ENCODE measurements at places on chromosomes 4 and X. TPM values are rescaled to one million over a fixed set of nuclear protein-coding genes. Genes with fewer than 3 reads are reported as not detected.
A peak's percentile ranks its signal among the peaks of the same experiment; 100 is the strongest.

The SOWAHB gene
- 29.0 TPM for total RNA-seq

The PIR gene
- total RNA-seq: 11.2 TPM

The RAPGEF2 gene
- total RNA-seq: 67.0 TPM

The FAM149A gene
- 34.4 TPM for total RNA-seq

The XK gene
- total RNA-seq: 32.1 TPM

The HTR2C gene
- not detected for total RNA-seq

The TMSB15A gene
- total RNA-seq: not detected

The SGMS2 gene
- total RNA-seq: 79.3 TPM

The PABPC1L2B gene
- total RNA-seq: not detected

The USP17L10 gene
- not detected for total RNA-seq

The VCX2 gene
- not detected for total RNA-seq

The AVPR2 gene
- not detected for total RNA-seq

The FABP2 gene
- not detected for total RNA-seq

The SOX3 gene
- not detected for total RNA-seq

DNA sequence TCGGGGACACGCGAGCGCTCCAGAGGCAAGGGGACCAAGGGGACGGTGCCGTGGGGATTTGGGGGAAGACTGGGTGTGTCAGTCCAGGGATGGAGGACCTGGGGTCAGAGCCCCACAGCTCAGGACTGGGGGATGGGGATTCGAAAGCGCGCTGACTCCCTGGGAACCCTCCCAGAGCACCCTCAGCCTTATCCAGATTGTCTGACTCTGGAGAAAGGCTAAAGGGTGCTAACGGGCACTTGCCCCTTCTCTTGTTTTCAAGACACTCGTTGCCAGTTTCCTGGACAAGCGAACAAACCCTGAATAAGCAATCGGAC lies 1.1 kb downstream of the DOCK11 start:
- no peaks in the 10 kb centered on the region for H3K36me3 ChIP-seq
- peak overlapping the region; percentile 75 for H3K27ac ChIP-seq
- no peak for DNase-seq
- no peaks in the 10 kb centered on the region for H3K27me3 ChIP-seq

- H3K27ac ChIP-seq: no peak overlapping the region
These were observed 2.9 kb upstream of the SH3BP2 start for GRCh38 chr4:2789793-2790582.

GRCh38 chrX:70398899-70399298 lies 24.2 kb upstream of the GDPD2 start:
- no peak overlapping the region for H3K4me3 ChIP-seq
- H3K36me3 ChIP-seq: no peaks in the 10 kb centered on the region
- H3K27ac ChIP-seq: no peak overlapping the region
- H3K4me1 ChIP-seq: no peaks in the 10 kb centered on the region

GRCh38 chrX:121851033-121851432 lies 803.6 kb downstream of the GLUD2 start:
- DNase-seq: no peak
- no peak overlapping the region for H3K27ac ChIP-seq

DNA sequence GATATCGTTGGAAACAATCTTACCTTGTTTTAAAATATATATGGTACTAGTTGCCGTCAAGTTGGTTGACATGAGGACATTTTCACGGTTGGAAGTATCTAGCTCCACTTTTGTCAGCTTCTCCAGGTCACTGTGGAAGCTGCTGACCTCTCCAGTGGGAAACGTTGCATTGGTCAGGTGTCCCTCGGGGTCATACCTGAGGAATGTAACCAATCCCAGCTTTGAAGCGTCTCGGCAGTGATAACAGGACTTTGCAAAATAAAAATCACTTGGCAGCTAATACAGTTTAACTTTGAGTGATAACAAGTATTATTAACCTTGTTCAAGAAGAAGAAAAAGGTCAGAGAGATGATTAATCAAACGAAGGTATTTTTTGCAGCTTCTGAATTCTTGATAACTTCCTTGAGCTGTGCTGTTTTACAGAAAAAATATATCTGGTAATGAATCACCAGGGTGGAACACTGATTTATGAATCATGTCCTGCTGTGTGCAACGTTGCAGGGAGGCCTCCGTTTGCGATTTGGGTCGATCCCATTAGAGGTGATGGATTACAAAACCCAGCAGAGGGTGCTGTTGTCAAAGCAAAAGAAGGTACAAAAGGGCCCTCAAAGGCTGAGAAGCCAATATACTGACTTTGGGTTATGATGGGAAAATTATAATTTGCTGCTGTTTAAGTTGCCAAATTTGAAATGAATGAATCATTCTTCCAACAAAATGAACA lies 60.1 kb downstream of the SH2D1A start:
- H3K4me1 ChIP-seq: no peaks in the 10 kb centered on the region
- H3K27ac ChIP-seq: no peak overlapping the region
- H3K4me3 ChIP-seq: no peak overlapping the region
- H3K36me3 ChIP-seq: no peaks in the 10 kb centered on the region

GRCh38 chr4:40057586-40058091 lies 989 bp downstream of the N4BP2 start:
- DNase-seq: peak; percentile 84
- H3K4me3 ChIP-seq: peak overlapping the region; percentile 74
- peak overlapping the region; percentile 98 for H3K27ac ChIP-seq
- H3K4me1 ChIP-seq: peaks cover 26% of the 10 kb centered on the region

DNA sequence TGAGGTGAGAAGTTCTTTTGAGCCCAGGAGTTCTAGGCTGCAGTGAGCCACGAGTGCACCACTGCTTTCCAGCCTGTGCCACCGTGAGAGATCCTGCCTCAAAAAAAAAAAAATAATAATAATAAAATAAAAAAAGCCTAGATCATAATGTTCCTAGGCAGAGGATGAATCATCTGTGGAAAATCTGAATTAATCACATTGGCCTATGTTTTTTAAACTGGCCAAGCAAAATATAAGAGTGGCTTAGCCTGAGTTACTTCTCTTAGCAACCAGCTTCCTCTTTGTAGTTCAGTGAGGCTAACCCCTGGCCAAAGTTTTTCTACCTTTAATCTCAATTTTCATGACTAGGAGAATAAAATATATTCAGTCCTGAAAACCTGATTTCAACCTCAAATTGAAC lies 614.6 kb downstream of the PPP4R3C start:
- no peaks in the 10 kb centered on the region for H3K4me1 ChIP-seq
- H3K27me3 ChIP-seq: no peaks in the 10 kb centered on the region
- no peak overlapping the region for H3K27ac ChIP-seq
- H3K36me3 ChIP-seq: no peaks in the 10 kb centered on the region

GRCh38 chr4:183355405-183355804 lies 33.2 kb upstream of the CLDN24 start:
- DNase-seq: no peak
- no peaks in the 10 kb centered on the region for H3K4me1 ChIP-seq
- no peak overlapping the region for H3K27ac ChIP-seq
- H3K27me3 ChIP-seq: no peaks in the 10 kb centered on the region
- no peaks in the 10 kb centered on the region for H3K36me3 ChIP-seq
- no peak overlapping the region for H3K4me3 ChIP-seq

- H3K4me3 ChIP-seq: no peak overlapping the region
- peaks cover 54% of the 10 kb centered on the region for H3K4me1 ChIP-seq
- no peaks in the 10 kb centered on the region for H3K36me3 ChIP-seq
- no peak for DNase-seq
- H3K27ac ChIP-seq: no peak overlapping the region
- no peaks in the 10 kb centered on the region for H3K27me3 ChIP-seq
These were observed 6.2 kb downstream of the CLCN3 start for GRCh38 chr4:169626331-169627282.

DNA sequence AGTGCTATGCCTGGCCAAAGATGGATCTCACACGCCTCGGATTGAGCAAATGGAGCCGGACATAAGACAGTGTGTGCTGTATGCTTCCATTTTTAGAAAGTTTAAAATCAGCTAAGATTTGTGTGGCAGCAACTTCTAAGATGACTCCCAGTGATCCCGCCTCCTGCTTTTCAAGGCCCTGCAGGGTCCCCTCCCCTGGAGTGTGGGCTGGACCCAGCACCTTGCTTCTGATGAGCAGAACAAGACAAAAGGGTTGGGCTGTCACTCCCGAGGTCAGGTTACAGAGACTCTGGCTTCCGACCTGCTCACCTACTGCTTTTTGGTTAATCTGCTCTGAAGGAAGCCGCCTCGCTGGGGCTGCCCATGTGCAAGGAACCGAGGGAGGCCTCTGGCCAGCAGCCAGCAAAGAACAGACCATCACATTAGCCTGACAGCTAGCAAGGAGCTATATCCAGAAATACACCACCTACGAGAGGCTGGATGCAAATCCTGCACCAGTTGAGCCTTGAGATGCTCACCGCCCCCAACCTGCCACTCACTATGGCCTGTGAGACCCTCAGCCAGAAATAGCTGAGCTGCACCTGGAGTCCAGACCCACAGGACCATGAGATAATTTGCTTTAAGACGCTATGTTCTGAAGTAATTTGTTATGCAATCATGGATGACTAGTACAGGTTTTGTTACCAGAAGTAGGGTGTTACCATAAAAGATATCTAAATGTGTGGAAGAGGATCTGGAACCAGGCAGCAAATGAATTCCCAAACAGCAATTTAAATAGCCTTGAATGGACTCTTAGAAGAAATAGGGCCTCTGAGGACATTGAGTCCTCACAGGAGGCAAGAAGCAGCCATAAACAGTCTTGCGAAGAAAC lies 47.6 kb downstream of the CRMP1 start:
- no peaks in the 10 kb centered on the region for H3K36me3 ChIP-seq
- DNase-seq: no peak
- H3K27ac ChIP-seq: no peak overlapping the region
- H3K4me3 ChIP-seq: no peak overlapping the region

DNA sequence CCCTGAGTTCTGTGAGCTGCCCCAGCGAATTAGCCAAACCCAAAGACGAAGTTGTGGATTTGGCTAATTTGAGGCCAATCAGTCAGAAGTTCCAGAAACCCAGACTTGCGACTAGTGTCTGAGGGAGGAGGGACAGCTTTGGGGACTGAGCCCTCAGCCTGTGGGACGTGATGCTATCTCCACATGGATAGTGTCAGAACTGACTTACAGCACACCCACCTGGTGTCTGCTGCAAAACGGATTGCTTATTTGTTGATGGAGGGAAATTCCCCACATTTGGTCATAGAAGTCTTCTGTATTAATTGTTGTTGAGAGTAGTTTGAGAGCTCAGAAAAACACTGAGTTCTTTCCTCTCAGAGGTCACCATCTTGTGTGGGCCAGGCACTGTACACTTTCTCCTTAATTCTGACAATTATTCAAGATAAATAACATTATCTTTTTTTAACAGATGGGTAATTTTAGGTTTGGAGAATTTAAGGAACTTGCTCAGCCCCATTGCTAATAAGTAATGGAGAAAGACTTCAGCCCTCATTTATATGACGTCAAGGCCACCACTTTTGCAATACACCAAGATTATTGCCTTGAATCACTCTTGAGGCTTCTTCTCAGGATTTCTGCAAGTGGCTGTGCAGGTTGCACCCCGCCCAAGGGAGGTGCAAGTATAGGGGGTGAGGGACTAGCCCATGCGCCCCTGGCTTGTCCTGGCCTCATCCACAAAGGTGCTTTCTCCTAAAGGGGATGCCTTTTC lies 16.7 kb downstream of the CLRN2 start:
- H3K36me3 ChIP-seq: no peaks in the 10 kb centered on the region
- no peak for DNase-seq
- H3K4me3 ChIP-seq: no peak overlapping the region
- no peaks in the 10 kb centered on the region for H3K4me1 ChIP-seq
- no peak overlapping the region for H3K27ac ChIP-seq
- H3K27me3 ChIP-seq: peaks cover 12% of the 10 kb centered on the region

- H3K4me1 ChIP-seq: peaks cover 12% of the 10 kb centered on the region
- no peaks in the 10 kb centered on the region for H3K27me3 ChIP-seq
- no peak for DNase-seq
These were observed 81.5 kb downstream of the PPP3CA start for GRCh38 chr4:101265816-101266172.

- H3K27ac ChIP-seq: no peak overlapping the region
- no peak for DNase-seq
- H3K36me3 ChIP-seq: no peaks in the 10 kb centered on the region
- no peaks in the 10 kb centered on the region for H3K4me1 ChIP-seq
- H3K4me3 ChIP-seq: no peak overlapping the region
These were observed 13.7 kb downstream of the CLRN2 start for GRCh38 chr4:17528551-17529165.

DNA sequence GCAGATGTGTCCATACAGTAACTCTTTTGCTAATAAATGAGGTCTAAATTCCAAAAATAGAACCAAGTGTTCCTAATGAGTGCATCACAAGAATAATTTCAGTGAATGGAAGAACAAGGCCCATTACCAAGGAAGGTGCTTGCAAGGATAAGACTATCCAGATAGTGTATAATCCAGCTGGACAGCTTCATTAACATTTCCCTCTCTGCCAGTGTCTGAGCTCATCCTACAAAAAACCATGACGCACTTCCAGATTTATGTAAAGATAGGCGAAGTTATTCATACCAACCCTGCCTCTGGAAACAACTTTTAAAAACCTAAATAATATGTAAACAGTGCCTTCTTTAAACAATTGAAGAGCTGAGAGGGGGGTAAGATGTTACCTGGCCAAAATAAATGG lies 177.9 kb upstream of the STK26 start:
- H3K36me3 ChIP-seq: no peaks in the 10 kb centered on the region
- no peak overlapping the region for H3K27ac ChIP-seq
- DNase-seq: no peak

DNA sequence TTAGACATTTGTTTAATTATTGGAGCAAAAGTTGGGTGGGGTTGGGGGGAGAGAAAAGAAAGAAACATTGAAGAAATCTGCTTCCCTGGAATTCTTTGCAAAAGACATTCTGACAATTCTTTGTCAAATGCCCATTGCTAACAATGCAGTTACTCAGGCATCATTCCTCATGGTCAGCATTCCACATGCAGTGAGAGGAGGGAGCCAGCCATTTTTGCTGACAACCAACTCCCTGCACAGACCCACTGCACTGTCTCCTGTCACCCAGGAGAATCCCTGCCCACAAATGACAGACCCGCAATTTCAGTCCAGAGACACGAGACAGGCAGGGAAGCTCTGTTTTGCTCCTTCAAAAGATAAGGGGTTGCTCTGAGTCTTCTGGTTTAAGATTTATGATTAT lies 985.1 kb upstream of the SLIT2 start:
- DNase-seq: no peak
- H3K36me3 ChIP-seq: no peaks in the 10 kb centered on the region
- H3K27me3 ChIP-seq: no peaks in the 10 kb centered on the region
- no peak overlapping the region for H3K27ac ChIP-seq
- no peaks in the 10 kb centered on the region for H3K4me1 ChIP-seq

- H3K4me1 ChIP-seq: no peaks in the 10 kb centered on the region
- H3K4me3 ChIP-seq: no peak overlapping the region
- H3K27ac ChIP-seq: no peak overlapping the region
- no peaks in the 10 kb centered on the region for H3K27me3 ChIP-seq
- no peak for DNase-seq
These were observed 109.2 kb upstream of the CXCL13 start for GRCh38 chr4:77496457-77496856.

DNA sequence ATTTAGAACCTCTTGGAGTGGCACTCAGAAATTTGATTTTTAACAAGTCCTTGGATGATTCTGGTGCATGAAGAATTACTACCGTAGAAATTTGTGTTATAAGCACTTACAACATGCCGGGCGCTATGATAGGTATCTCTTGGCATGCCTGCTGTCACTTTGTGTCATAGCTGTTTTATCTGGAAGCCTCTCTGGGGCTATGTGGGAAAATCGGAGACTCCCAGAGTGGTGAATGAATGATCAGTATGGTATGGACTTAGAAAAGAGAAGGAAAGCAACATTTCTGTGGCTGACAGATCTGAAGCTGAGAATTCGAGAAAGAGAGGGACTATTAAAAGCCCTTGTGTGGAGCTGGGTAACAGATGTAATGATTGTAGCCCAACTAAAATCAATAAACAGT lies 177.4 kb upstream of the MAMLD1 start:
- H3K27me3 ChIP-seq: no peaks in the 10 kb centered on the region
- H3K4me3 ChIP-seq: no peak overlapping the region
- no peak for DNase-seq
- no peaks in the 10 kb centered on the region for H3K36me3 ChIP-seq
- H3K27ac ChIP-seq: no peak overlapping the region
- no peaks in the 10 kb centered on the region for H3K4me1 ChIP-seq

Measured in stomach (tissue), 19 donors.